ENCODE measurements at places on chromosomes 5 and 9. TPM values are rescaled to one million over a fixed set of nuclear protein-coding genes. Genes with fewer than 3 reads are reported as not detected.

DNA sequence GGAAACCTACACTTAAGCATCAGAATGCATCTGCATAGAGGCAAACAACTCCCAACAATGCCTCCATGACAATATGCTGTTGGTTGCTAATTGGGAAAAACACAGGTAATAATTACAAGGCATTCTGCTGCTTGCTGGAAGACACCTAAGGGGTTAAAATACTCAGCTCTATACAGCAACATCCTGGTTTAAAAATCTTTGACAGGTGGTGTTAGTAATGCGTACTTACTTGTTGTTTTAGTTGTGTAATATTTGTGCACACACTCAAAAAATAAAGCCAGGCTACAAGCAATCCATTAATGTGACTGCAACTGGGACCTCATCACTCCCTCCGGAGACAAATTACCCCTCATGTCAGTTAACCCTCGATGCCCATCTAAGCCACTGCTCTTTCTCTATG lies 126.3 kb upstream of the ELL2 start:
- no peak for DNase-seq

DNA sequence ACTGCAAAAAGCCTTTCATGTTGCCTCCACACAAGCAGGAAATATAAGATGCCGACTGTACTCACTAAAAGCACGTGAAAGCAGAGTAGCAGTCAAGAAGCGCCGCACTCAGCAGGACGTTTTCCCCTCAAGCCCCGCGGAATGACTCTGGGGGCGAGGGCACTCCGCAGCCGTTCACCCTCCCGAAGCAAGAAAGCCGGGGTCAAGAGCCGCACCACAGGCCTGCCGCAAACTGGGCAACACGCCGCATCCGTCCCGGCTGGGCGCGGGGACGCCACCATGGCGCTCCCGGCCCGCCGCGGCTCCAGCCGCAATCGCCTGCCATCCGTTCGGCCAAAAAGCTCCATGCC lies 364 bp downstream of the RPS6 start:
- no peak for DNase-seq

- DNase-seq, result no peak
Measured at GRCh38 chr5:170641589-170642031, 137.8 kb downstream of the KCNIP1 start.

DNA sequence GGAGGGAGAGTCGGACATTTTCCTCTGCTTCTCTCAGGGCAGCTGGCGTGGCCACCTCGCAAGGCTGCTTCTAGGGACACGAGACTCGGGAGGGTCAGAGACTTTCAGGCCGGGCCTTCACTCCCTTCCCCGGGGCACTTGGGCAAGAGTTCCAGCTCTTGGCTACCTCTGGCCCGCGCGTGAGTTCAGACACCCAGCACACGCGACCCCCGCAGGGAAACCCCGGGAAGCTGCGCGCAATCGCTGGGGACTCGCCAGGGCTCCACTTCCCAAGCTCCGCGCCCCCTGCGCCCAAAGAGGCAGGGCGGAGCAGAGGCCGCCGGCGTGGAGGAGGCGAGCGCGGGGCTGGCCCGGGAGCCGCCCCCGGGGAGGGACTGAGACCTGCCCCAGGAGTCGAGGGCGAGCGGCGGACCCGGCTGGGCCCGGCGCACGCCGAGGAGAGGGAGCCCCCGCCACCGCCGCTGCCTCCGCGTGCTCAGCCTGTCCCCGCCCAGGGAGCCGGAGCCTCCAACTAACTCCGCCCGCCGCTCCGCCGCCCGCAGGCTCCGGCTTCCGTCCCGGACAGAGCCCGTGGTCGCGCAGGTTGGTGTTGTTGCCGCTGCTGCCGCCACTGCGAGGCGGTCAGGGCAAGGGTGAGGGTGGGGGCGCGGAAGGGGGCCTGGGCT lies at the start of gene PAM:
PAM (plus strand) TSS at position 539 of the 665 bp plus-strand sequence. CDS start 110,891 bp downstream, outside the sequence.
- DNase-seq, result peak; percentile 50

DNA sequence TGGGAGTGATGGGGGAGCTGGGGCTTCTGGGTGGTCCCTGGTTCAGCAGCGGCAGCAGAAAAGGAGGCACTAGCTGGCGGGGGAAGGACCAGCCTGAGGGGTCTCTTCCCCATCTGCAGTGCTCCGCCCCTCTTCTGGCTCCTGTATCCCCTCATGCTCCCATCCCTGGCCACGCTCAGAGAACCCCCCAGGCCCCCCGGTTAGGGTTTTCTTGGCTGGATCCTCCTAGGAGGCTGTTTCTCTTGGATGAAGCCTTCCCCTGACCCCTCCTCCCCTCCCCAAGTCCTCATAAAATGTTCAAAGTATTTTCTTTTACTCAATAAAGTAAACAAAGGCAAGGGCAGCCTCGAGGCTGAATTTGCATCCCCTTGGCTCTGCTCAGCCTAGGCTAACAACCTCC lies 60.8 kb downstream of the FGF18 start:
- DNase-seq, result no peak

DNA sequence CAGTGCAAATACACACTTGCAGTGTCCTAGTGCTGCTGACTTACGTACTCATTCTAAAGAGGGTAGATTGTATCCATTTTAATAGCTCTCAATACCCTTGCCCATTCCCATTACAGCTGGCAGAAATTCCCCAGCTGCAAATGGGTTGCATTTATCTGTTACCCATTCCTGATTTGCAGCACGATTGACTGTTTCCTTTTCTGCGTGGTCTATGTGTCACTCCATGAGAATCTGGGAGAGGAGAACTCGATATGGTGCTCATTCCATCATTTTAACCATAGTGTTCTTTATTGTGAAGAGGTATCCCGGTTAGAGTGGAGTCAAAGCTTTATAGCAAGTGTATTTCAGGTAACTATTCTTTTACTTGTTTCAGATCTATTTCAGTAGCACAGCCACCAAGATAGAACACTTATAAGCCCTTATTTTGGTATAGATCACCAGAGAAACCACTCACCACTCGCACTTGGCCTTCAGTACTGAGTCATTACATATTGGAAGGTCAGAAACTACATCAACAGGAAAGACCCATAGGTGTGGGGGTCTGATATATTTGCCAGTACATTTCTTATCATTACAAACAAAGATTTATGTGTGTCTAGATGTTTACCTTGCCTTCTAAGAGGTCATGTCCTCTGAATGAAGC lies 139.5 kb downstream of the MUSK start:
- no peak for DNase-seq

- no peak for DNase-seq
Measured at GRCh38 chr9:78273761-78274160, 23.2 kb upstream of the PSAT1 start.

DNA sequence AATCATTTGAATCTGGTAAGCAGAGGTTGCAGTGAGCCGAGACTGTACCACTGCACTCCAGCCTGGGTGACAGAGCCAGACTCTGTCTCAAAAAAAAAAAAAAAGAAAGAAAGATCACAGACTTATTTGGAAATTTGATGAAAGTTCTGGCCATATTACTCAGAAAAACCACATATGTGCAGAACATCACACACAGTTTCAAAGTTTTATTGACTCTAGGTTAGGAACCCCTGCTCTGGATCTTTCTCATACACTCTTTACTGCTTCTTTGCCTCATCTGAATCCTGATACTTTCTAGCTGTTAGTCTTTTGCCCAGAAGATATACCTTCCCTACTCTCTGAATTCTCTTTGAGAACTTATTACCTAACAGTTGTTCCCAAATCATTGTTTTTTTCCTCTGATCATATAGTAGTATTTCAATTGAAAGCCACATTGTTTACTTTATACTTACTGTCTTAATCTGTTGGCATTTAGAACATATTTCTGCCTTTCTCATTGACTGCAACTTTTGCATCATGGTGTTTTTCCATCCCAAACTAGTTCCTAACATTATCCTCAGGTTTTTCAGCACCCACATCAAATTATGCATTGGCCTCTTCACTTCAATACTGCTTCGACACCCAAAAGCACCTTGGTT lies 68.7 kb downstream of the LNPEP start:
- DNase-seq, result no peak

DNA sequence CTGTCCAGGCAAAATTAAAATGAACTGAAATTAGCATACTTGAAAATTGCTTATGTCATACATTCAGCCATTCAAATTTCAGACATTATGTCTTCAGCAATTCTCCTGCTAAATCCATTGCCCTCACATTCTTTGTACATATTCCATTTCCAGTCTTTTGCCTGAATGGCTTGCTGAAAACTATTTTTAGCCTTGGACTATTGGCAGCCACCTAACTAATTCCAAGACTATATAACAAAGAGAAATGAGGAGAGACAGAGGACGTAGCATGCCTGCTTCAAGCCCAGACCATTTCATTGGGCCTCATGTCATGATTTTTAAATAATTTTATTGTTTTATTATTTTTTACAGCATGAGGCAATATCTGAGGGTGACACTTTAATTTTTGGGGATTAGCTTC lies 100.3 kb downstream of the MRPS30 start:
- DNase-seq, result no peak

DNA sequence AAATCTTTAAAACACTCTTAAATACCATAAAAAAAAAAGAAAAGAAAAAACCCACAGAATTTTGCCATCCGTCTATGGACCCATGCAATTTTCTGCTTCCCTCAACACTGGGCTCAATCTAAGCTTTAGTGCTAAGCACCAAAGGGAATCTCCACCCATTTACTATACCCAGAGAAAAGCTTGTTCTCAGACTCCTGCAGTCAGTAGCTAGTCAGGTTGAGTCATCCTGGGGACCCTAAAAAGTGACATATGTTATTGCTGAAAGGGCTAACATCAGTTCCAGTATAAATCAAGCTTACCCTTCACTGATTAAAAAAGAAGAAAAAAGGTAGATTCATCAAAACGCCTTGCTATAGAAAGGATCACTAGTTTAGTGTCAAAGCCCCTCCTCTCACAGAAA lies 177.6 kb downstream of the MUSK start:
- no peak for DNase-seq

DNA sequence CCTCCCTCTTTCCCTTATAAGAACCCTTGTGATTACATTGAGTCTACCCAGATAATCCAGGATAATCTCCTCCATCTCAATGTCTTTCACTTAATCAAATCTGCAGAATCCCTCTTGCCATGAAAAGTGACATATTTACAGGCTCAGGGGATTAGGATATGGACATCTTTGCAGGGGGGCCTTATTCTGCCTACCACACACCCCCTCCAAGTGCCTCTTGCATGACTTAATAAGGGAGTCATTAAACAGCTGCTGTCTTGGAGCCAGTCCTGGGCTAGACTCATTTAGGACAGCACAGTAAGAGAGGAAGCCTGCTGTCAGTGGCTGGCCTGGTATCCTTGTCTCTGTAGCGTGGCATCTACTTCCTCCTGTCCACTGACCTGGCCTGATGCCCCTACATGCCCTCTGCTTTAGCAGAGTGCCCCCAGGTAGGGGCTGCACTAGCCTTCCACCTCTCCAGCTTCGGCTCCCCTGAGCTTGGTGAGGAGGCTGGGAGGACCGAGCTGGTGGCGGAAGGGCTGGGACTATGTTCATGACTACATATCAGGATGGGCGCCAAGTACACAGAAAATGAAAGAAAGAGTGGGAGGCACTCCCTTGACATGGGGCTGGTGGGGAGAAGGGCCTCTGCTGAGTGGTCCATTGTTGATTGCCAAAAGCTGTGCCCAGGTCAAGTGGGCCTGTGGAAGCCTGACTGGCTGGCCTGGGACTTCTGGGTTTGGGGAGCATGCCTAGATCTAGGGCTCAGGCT lies 17.2 kb downstream of the ENHO start:
- no peak for DNase-seq

GRCh38 chr9:73151653-73152542 lies at the start of gene ANXA1:
Gene ANXA1 (plus strand): TSS chr9:73151865. CDS start chr9:73158536, 6,671 bp downstream.
- peak; percentile 95 for DNase-seq

DNA sequence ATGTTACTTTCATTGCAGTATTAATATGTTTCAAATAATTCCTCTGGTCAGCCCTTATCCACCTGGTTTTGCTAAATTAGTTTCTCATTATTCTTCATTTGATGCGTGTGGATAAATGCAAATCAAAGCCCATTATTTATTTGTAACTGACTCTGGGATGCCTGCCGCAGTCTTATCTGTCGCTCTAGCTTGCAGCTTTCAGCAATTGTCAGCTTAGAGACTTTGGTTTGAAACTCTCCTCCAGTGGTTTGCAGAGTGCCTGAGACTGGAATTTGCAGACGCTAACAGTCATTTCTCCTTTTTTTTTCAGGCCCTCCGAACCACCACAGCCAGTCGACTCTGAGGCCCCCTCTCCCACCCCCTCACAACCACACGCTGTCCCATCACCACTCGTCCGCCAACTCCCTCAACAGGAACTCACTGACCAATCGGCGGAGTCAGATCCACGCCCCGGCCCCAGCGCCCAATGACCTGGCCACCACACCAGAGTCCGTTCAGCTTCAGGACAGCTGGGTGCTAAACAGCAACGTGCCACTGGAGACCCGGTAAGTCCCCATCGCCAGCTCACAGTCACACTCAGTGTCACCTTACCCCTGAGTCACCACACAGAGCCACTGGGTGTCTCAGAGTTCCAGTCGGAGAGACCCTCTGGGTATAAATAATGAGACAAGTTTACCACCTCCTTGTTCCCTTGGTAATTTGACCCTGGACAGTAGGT lies 339.0 kb upstream of the WWC1 start:
- DNase-seq, result no peak

GRCh38 chr9:98182069-98182820 lies 10.2 kb downstream of the CORO2A start:
- DNase-seq, result no peak

Gene C5orf58
- not detected for total RNA-seq

Gene PCDHA12
- total RNA-seq, result 0.09 TPM

Gene WDR38
- not detected for total RNA-seq

Gene HBEGF
- total RNA-seq, result 0.41 TPM

Gene KCTD16
- total RNA-seq, result 12.6 TPM
